ENCODE measurements at places on chromosomes 3 and 15.

DNA sequence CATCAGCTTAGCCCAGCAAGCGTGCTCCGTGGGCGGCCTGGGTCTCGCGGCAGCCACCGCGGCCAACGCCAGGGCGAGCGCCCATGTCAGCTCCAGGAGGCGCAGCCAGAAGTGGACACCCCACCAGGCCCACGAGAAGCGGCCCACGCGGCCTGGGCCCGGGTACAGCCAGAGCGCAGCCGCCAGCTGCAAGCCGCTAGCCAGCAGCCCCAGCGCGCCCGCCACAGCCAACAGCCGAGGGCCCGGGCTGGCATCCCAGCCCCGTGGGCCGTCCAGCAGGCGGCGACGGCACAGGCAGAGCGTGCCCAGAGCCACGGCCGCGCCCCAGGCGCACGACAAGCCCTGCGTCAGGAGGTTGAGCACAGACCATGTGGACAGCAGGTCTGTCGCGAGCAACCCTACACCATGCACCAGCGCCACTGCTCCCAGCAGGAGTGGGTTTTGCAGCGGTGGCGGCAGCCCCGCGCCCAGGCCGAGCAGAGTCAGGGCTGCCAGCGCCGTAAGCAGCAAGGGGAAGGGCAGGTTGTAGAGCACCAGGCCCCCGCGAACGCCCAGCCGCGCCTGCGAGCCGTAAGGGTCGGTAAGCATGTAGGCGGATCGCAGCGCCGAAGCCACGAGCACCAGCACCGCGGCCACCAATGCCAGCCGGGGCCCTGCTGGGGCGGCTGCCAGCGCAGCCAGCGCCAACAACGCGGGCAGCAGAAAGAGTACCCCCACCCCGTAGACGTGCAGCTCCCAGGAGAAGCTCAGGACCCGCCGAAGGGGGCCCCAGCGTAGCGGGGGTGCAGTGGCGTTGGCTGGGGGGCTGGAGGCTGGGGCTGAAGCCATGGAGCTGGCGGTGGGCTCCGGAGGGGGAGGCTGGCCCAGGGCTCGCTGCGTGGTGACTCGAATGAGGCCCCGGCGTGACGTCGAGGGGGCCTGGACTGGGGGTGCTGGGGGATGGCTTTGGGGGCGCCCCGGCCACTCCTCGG, 4.9 kb downstream of the PRRT3 start:
- DNase-seq: no peak

DNA sequence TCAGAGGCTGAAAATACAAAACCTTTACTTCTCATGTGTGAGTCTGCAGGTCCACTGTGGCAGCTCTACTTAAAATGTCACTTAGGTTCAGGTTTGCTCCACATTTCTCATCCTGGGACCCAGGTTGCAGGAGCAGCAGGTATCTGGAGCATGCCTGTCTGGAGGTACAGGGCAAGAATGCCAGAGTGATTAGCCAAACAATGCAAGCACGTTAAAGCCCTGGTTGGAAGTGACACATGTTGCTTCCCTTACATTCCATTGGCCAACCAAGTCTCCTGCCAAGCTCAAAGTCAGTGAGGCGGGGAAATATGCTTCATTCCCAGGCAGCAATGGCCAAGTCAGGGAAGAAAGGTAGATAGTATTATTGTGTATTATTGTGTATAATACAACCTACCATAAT, 76.8 kb upstream of the ARL6 start:
- DNase-seq: no peak

- DNase-seq: peak; percentile 91
Observed at GRCh38 chr15:74598126-74598842, 17.4 kb upstream of the CLK3 start.

DNA sequence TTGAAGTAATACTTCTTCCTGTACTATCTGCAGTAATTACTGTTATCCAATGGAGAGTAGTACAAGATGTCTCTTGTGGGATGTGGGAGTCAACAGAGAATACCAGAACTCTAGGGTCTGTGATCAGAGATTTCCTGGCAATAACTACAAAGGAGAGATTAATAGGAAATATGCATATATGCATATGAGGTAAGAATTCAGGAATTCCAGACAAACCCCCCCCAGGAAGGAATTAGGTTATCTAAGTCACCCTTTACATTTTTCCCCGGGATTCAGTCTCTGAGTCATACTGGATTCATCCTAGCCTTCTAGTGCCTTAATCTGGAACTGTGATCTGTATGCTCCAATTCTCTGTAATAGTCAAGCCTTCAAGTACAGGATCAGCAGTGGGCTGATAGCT, 49.4 kb downstream of the GTF2E1 start:
- no peak for DNase-seq

DNA sequence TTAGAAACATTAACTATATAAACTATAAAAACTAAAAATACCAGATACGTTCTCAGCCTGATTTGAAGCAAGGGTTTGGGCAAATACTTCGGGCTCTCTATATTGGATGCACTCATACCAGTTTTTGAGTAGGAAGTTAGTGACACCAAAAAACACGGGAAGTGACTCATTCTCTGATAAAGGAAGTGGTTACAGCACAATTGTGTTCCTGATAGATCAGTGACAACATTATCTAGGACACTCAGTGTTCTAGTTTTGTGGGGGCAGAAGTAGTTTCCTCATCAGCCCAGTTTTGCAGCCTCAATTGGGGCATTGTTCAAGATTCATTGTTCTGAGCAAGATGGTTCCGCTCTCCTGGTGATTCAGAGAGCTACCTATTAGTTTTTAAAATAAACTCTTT, 469.6 kb upstream of the DPPA4 start:
- peak; percentile 8 for DNase-seq

DNA sequence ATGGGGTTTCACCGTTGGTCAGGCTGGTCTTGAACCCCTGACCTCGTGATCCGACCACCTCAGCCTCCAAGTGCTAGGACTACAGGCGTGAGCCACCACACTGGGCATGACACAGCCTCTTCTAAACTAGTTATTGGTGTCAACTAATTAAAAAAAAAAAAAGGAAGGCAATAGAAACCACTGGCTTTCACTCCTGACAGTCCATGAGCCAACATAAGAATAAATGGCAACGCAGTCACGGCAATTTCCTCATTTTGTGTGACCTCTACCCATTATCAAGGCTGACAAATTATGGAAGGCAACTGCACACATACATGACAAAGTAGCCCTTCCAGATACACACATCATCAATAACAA, 5.9 kb downstream of the ARHGEF3 start:
- no peak for DNase-seq

- no peak for DNase-seq
Observed at GRCh38 chr3:99708207-99708745, 69.9 kb downstream of the COL8A1 start.

DNA sequence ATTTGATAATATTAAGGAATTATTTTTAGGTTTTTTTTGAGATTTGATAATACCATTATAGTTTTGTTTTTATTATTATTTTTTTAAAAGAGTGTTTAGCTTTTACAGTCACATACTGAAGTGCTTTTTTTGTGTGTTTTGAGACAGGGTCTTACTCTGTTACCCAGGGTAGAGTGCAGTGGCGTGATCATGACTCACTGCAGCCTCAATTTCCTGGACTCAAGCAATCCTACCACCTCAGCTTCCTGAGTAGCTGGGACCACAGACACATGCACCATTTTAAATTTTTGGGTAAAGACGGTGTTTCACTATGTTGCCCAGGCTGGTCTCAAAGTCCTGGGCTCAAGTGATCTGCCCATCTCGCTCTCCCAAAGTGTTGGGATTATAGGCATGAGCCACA, 73.0 kb downstream of the SUMF1 start:
- peak; percentile 37 for DNase-seq

DNA sequence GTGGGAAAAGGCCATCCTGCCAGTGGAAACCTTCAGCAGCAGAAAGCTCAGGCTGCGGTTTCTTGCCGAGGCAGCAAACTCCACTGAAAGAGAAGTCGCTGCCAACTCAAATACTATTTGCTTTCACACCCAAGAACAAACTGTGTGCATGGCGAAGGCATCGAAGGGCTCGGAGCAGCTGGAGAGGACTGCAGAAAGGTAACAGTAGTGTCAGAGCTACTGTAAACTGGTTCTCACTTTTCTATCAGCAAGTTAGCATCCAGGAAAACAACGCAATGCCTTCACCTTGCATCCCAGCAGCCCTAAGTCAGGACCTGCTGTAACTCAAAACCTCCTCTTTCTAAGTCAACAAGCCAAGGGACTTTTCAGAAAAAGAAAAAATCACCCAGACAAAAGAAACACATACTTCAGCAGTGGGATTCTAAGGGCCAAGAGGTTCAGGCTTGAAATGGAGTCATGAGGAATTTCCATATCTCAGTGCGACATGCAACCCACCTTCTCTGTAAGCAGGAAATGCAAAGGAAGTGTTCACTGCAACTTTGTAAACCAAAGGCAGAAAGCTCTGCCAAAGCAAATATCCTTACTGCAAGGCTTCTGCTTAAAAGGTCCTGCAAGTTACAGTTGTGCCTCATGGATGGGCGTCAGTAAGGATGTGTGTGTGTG, 193.5 kb downstream of the FOXP1 start:
- DNase-seq: peak; percentile 53

DNA sequence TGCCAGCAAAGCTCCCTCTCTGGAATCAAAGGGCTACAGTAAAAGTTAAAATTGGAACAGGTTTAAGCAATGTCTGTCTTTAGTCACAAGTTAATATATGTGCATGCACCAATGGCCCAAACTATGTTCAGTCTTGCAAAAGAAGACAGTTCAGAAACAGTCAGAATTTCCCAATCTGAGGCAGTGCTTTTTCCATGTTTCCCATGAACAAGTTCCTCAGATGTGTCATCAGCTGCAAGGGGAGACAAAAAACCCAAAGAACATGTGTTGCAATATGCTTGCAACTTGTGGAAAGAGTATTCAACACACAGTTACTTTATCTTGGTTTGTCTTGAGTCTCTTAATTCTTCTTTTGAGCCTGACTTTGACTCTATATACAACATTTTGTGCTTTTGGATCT, 148.4 kb downstream of the USP13 start:
- no peak for DNase-seq

- no peak for DNase-seq
Observed at GRCh38 chr3:124780761-124781475, 50.7 kb downstream of the UMPS start.

DNA sequence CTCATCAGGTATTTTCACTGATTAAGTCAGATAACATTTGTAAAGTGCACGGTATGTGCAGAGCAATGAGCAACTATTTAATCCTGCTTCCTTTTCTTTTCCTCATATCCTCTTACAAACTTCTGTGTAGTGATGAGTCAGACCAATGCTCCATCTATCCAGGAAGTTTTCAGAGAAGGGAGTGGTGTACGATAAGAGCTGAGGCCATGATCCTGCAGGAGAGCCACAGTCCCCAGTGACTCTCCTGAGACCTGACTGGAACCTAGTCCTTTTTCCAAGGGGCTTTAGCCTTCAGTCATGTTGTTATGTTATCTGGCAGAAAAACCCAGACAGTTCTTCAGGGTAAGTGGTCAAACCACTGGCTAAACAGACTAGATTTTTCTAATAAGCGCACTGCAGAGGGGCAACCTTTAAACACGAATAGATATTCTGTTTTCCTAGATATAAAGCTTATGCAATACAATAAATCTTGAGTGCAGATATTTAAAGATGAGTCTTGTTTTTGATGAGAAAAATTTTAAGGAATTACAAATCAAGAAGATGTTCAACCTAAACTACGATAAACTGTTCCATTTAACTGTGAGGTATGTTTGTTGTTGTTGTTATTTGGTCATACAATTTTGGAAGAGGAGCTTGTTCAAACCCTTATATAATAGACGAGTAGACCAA, 110.5 kb upstream of the RAP2B start:
- no peak for DNase-seq

DNA sequence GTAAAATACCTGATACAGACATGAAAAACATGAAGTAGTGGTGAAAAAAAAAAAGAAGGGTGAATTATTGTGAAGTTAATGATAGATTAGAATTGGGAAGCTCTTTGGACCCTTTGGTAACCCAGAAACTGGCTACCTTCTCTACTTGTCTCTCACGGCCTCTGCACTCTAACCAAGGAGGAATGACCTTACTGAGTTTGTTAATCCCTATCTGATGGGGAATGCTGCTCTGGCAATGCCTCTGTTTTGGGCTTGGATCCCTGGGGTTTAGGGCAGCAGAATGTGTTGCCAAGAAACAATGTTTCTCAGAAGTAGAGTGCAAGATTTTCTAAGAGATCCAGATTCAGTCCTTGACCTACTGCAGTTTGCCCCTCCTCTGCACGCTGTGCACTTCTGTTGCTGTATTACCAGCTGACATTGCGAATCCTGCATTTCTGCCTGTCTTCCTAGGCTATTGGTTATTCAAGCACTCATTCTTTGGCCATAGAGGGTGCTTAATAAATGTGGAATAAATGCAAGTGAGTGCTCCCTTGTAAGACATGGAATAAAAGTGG, 49.2 kb upstream of the MAP3K13 start:
- DNase-seq: no peak

- DNase-seq: no peak
Observed at GRCh38 chr3:139557041-139557440, 17.5 kb upstream of the RBP1 start.

DNA sequence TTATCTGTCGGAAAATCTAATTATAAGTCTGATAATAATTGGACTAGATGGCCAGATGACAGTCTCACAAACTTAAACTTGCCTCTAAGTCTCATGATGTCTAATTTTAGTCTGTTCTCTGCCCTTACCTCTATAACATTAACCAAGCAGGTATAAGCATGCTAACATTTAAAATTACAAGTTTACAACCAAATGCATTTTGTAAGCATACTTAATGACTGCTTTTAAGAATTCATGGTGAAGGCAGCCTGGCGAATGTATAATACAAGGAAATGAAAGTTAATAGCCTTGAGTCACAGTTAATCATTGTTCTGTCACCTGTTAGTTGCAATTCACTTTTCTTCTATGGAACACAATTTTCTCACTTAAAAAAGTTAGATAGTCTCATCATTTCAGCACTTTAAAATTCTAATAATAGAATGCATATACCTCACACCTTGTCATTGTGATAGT, 16.5 kb downstream of the BCHE start:
- DNase-seq: no peak

GRCh38 chr15:63075984-63076713, 33.6 kb downstream of the TPM1 start:
- no peak for DNase-seq

DNA sequence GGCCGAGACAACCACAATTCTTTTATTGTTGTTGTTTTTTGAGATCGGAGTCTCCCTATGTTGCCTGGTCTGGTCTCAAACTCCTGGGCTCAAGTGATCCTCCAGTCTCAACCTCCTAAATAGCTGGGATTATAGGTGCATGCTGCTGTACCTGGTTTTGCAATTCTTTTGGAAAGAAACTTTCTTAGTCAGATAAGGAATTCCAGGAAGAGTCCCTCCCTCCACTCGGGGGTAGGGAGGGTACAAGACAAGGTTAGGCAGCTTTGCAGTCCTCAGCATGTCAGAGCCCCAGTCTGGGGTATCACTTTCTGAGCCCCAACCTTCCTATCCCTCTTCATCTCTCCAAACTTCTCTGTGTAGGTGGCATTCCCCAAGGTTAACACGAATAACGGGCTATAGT, 33.8 kb upstream of the FURIN start:
- DNase-seq: no peak

GRCh38 chr3:168248383-168249204, 152.9 kb upstream of the GOLIM4 start:
- no peak for DNase-seq

DNA sequence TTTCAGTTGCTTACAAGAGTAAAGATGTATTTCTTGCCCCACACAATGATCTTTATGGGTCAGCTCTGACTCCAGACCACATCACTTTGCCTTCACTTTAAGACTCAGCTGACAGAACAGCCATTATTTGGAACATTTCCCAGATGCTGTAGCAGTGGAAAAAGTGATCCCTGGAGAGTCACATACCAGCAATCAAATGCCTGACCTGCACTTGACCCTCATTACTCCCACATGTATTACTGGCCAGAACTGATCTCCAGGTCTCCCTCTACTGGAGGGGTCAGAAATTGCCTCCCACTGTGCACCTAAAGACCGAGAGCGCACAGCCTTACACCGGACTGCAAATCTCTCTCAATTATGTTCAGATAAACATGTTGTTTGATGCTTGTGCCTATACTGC, 88.6 kb upstream of the ZNF385D start:
- no peak for DNase-seq

All from stimulated activated naive CD8-positive, alpha-beta T cell treated with anti-CD3 and anti-CD28 coated beads, Interleukin-15, Interleukin-2, amounts not matched to agents 100 U/mL and 50 U/mL, for 24 hours (primary cell).